Activated CD4-positive, alpha-beta T cell treated with anti-CD3 and anti-CD28 coated beads, Interleukin-2, amount 10 ng/mL, durations not matched to agents 7 days and 5 days (primary cell): ENCODE measurements at places on chromosomes 3 and 15. TPM values are rescaled to one million over a fixed set of nuclear protein-coding genes. Genes with fewer than 3 reads are reported as not detected.

The NT5DC2 gene
- total RNA-seq: 23.8 TPM

The GNAT1 gene
- total RNA-seq: not detected

DNA sequence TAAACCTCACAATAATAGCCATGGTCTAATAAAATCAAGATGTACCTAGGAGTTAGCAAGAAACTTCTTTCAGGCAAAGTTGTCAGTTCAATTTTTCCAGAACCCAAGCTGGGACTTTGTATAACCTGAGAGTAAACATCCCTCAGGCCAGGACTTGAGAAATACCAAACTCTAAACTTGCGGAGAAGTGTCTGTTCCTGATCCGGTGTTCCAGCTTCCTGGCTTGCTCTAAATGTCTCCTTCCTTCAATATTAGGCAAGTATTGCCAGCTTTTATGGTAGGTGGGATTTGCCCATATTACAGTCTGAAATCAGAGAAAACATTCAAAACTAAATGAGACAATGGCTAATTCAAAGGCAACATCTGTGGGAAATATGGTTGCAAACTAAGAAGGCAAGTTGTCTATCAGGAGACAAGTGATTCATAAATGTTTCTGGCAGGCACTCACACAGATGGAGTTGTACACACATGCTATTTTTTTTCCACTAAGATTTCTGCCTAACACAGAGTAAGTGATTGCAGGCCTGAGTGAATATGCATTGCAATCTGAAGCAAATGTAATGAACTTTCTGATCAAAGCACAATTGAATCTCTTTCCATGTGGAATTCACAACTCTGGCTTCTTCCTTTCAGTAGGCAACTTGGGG is 88.3 kb upstream of the COL8A1 start:
- no peaks in the 10 kb centered on the region for H3K4me1 ChIP-seq
- no peak overlapping the region for H3K27ac ChIP-seq
- no peaks in the 10 kb centered on the region for H3K36me3 ChIP-seq
- no peaks in the 10 kb centered on the region for H3K27me3 ChIP-seq
- DNase-seq: no peak

DNA sequence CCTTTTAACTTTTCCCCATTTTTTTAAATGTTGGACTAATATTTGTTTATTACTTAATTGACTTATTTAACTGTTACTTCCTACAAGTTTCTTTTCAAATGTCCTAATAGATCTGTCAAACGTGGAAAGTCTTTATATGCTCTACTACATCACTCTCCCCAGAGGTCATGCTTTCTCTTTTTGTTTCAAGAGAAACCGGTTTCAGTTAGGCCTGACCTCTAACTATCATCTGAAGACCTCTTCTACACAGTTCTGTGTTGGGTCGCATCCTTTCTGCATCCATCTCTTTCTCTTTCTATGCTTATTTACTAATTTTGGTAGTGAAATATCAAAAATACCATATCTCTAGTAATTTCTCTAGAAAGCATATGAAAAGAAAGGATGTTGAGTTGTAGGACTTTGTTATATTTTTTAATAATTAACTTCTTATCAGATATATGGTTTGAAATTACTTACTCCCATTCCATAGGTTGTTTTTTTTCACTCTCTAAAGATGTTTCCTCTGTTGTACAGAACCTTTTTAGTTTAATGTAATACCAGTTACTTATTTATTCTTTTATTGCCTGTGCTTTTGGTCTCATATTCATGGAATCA is 781.2 kb upstream of the ARPP21 start:
- H3K4me1 ChIP-seq: no peaks in the 10 kb centered on the region
- H3K27me3 ChIP-seq: no peaks in the 10 kb centered on the region
- no peak overlapping the region for H3K4me3 ChIP-seq
- H3K27ac ChIP-seq: no peak overlapping the region
- DNase-seq: no peak

DNA sequence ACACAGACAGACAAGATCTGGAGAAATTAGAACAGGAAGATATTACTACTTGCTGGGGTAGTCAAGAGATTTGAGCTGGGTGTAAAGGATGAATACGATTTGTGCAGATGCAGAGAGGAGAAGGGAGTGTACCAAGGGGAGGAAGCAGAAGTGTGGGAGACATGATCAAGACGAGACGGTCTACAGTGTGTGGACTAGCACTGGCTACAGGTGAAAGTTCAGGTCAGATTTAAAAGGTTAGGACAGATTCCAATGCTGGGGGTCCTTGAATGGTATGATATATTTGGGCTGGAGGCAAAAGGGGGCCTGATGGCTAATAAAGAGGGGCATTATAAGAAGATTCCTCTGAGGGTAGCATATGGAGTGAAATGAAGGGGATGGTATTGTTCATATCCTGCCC is 12.1 kb downstream of the LDHAL6B start:
- H3K27me3 ChIP-seq: peaks cover 9% of the 10 kb centered on the region
- no peaks in the 10 kb centered on the region for H3K4me1 ChIP-seq
- no peaks in the 10 kb centered on the region for H3K36me3 ChIP-seq
- DNase-seq: no peak

- H3K36me3 ChIP-seq: peaks cover 3% of the 10 kb centered on the region
- H3K27me3 ChIP-seq: peaks cover 15% of the 10 kb centered on the region
- H3K4me3 ChIP-seq: no peak overlapping the region
These were observed 36.1 kb downstream of the SELENOT start for GRCh38 chr3:150639262-150639661.

The VGLL4 gene
- 34.2 TPM for total RNA-seq

GRCh38 chr3:10389995-10390394 is 69.1 kb upstream of the SEC13 start:
- H3K4me1 ChIP-seq: peaks cover 9% of the 10 kb centered on the region
- no peak overlapping the region for H3K27ac ChIP-seq
- no peak overlapping the region for H3K4me3 ChIP-seq
- no peaks in the 10 kb centered on the region for H3K27me3 ChIP-seq

- H3K4me3 ChIP-seq: peak overlapping the region; percentile 5
- peaks cover 4% of the 10 kb centered on the region for H3K36me3 ChIP-seq
- no peak for DNase-seq
- H3K27ac ChIP-seq: peak overlapping the region; percentile 37
These were observed 112.4 kb downstream of the CD47 start for GRCh38 chr3:107978131-107979055.

The MCTP2 gene
- total RNA-seq: 17.2 TPM

- H3K4me1 ChIP-seq: peaks cover 30% of the 10 kb centered on the region
- no peak overlapping the region for H3K4me3 ChIP-seq
- H3K27ac ChIP-seq: no peak overlapping the region
- H3K36me3 ChIP-seq: peaks cover 12% of the 10 kb centered on the region
- DNase-seq: no peak
These were observed 17.0 kb downstream of the ITPR1 start for GRCh38 chr3:4509983-4510755.

The SNTN gene
- total RNA-seq: not detected

- peaks cover 36% of the 10 kb centered on the region for H3K4me1 ChIP-seq
- H3K4me3 ChIP-seq: no peak overlapping the region
- peaks cover 2% of the 10 kb centered on the region for H3K36me3 ChIP-seq
These were observed 33.4 kb downstream of the ARIH1 start for GRCh38 chr15:72507402-72508092.

- no peaks in the 10 kb centered on the region for H3K27me3 ChIP-seq
- DNase-seq: no peak
- peaks cover 17% of the 10 kb centered on the region for H3K4me1 ChIP-seq
- no peak overlapping the region for H3K27ac ChIP-seq
These were observed 27.8 kb downstream of the FNDC3B start for GRCh38 chr3:172066880-172067796.

- DNase-seq: peak; percentile 25
These were observed 191.7 kb downstream of the GOLGA6L6 start for GRCh38 chr15:20349774-20350498.

GRCh38 chr3:188051801-188052168 is 102.2 kb upstream of the LPP start:
- H3K4me3 ChIP-seq: no peak overlapping the region
- no peaks in the 10 kb centered on the region for H3K27me3 ChIP-seq
- no peak for DNase-seq
- no peaks in the 10 kb centered on the region for H3K36me3 ChIP-seq
- H3K4me1 ChIP-seq: peaks cover 30% of the 10 kb centered on the region

The PATL2 gene
- total RNA-seq: 20.5 TPM

GRCh38 chr3:119338754-119339153 is 44.6 kb downstream of the ARHGAP31 start:
- DNase-seq: no peak
- no peaks in the 10 kb centered on the region for H3K4me1 ChIP-seq
- no peaks in the 10 kb centered on the region for H3K27me3 ChIP-seq
- no peak overlapping the region for H3K27ac ChIP-seq
- no peaks in the 10 kb centered on the region for H3K36me3 ChIP-seq

The CPN2 gene
- total RNA-seq: not detected

DNA sequence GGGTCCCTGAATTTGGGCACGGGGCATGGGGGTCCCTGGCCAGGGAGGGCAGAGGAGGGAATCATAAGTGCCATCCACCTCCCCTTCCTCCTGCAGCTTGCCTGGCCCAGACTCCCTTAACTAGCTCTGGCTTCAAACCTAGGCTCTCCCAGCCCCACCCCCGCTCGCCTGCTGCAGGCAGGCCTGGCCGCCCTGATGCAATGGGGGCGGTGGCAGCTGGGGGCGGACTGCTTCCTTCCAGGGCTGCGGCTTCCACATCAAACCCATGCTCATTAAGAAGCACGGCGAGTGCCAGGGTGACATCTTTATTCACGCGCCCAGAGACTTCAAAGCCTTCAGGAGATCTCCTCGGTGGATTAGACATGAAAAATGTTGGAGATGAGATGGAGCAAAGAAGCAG is 123.1 kb downstream of the TPRA1 start:
- H3K4me1 ChIP-seq: no peaks in the 10 kb centered on the region
- no peaks in the 10 kb centered on the region for H3K36me3 ChIP-seq
- no peaks in the 10 kb centered on the region for H3K27me3 ChIP-seq
- H3K27ac ChIP-seq: no peak overlapping the region
- no peak for DNase-seq
- H3K4me3 ChIP-seq: no peak overlapping the region

DNA sequence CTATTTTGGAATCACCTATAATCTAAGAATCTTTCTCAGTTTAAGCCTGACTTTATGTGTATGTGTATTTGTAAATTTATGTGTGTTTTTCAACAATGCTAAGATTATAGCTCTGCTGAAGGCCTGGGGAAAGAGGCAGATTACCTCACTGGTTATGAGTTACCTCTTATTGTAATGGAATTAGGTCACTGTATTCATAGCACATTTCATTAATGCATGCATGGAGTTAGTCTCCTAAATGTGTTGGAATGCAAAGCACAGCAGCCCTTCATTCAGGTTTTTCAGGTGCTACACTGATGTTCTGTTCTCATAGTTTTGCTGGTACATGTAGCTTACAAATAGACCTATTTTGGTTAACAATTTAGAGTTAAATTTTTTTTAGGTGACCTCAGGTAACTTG is 9.5 kb downstream of the GPR87 start:
- H3K27me3 ChIP-seq: no peaks in the 10 kb centered on the region
- peaks cover 1% of the 10 kb centered on the region for H3K36me3 ChIP-seq
- DNase-seq: no peak
- H3K4me1 ChIP-seq: peaks cover 29% of the 10 kb centered on the region

The FSTL1 gene
- 0.37 TPM for total RNA-seq

DNA sequence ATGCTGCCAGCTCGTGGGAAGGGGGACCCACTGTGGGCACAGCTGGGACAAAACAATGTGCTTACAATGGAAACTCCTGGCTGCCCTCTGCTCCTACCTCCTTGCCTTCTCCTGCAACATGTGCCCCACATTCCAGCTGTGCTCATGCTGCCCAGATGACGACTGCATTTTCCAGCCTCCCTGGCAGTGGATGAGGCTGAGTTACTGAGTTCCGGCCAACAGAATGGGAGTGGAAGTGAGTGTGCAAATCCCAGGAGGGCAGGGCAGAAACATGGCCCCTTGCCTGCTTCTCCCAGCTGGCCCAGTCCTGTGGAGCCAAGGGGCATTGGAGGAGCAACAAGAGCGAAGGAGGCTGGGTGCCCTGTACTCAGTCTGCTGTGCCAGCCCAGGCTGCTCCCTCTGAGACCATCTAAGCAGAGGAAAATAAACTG is 17.1 kb downstream of the KLF15 start:
- no peak for DNase-seq
- no peak overlapping the region for H3K4me3 ChIP-seq
- H3K4me1 ChIP-seq: no peaks in the 10 kb centered on the region
- no peaks in the 10 kb centered on the region for H3K36me3 ChIP-seq
- no peaks in the 10 kb centered on the region for H3K27me3 ChIP-seq
- no peak overlapping the region for H3K27ac ChIP-seq

DNA sequence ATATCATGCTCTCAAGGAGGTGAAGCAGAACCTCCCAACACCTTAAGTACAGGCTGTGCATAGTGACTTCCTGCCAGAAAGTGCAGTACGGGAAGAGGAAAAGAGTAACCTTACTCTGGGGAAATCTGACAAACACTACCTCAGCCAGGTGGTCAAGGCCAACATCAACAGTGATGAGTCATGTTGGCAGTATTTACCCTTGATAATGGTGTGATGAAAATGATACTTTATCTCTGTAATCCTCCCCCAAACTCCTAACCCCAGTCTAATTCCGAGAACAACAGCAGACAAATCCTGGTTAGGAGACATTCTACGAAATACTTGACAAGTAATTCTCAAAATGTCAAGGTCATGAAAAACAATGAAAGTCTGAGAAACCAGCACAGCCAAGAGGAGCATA is 26.5 kb downstream of the ANKDD1A start:
- H3K4me1 ChIP-seq: peaks cover 5% of the 10 kb centered on the region
- H3K36me3 ChIP-seq: no peaks in the 10 kb centered on the region

The ADAM10 gene
- 140 TPM for total RNA-seq

- no peaks in the 10 kb centered on the region for H3K4me1 ChIP-seq
- no peak overlapping the region for H3K27ac ChIP-seq
- H3K36me3 ChIP-seq: no peaks in the 10 kb centered on the region
- H3K4me3 ChIP-seq: no peak overlapping the region
- DNase-seq: no peak
These were observed 154.3 kb downstream of the EPHA3 start for GRCh38 chr3:89261673-89262072.

The KBTBD13 gene
- not detected for total RNA-seq

GRCh38 chr15:76566276-76566675 is 229.7 kb downstream of the ISL2 start:
- no peak overlapping the region for H3K4me3 ChIP-seq
- no peaks in the 10 kb centered on the region for H3K4me1 ChIP-seq
- no peak overlapping the region for H3K27ac ChIP-seq
- DNase-seq: no peak
- H3K27me3 ChIP-seq: no peaks in the 10 kb centered on the region

The BCHE gene
- total RNA-seq: not detected

The CLRN1 gene
- total RNA-seq: not detected

- no peak overlapping the region for H3K4me3 ChIP-seq
- no peak for DNase-seq
- H3K4me1 ChIP-seq: peaks cover 41% of the 10 kb centered on the region
- no peak overlapping the region for H3K27ac ChIP-seq
- peaks cover 61% of the 10 kb centered on the region for H3K36me3 ChIP-seq
These were observed 8.4 kb downstream of the PIK3R4 start for GRCh38 chr3:130738241-130738640.

GRCh38 chr3:12421132-12421531 is 63.1 kb upstream of the TSEN2 start:
- no peak for DNase-seq
- peaks cover 4% of the 10 kb centered on the region for H3K4me1 ChIP-seq
- no peak overlapping the region for H3K4me3 ChIP-seq
- no peak overlapping the region for H3K27ac ChIP-seq
